ENCODE measurements at places on chromosomes 4 and X. TPM values are rescaled to one million over a fixed set of nuclear protein-coding genes. Genes with fewer than 3 reads are reported as not detected.

- no peak for DNase-seq
- no peaks in the 10 kb centered on the region for H3K36me3 ChIP-seq
- no peak overlapping the region for H3K4me3 ChIP-seq
- no peak overlapping the region for H3K27ac ChIP-seq
- peaks cover 12% of the 10 kb centered on the region for H3K4me1 ChIP-seq
- no peaks in the 10 kb centered on the region for H3K27me3 ChIP-seq
Observed at GRCh38 chrX:265502-265901, 15.7 kb upstream of the PLCXD1 start.

The CTAG1A gene
- polyA plus RNA-seq, result not detected

The FGFR3 gene
- 109 TPM for polyA plus RNA-seq

DNA sequence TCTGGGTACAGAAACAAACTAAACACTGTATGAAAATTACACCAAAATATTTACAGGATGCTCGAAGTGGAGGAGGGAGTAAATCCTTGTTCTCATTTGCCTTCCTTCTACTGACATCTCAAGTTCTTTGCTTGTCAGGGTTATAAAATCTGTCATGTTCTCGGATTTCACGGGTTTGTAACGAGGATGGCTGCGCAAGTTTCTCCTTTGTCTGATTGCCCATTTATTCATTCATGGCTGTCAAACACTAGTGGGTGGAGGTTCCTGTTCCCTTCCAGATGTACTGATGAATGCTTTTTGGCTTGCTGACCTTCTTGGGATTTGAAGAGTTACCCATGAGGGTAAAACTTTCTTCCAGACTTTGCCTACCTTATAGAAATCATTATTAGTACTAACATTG is 206.9 kb downstream of the SPCS3 start:
- DNase-seq, result no peak
- no peak overlapping the region for H3K4me3 ChIP-seq
- H3K36me3 ChIP-seq, result no peaks in the 10 kb centered on the region
- no peaks in the 10 kb centered on the region for H3K27me3 ChIP-seq
- no peaks in the 10 kb centered on the region for H3K4me1 ChIP-seq
- H3K27ac ChIP-seq, result no peak overlapping the region

DNA sequence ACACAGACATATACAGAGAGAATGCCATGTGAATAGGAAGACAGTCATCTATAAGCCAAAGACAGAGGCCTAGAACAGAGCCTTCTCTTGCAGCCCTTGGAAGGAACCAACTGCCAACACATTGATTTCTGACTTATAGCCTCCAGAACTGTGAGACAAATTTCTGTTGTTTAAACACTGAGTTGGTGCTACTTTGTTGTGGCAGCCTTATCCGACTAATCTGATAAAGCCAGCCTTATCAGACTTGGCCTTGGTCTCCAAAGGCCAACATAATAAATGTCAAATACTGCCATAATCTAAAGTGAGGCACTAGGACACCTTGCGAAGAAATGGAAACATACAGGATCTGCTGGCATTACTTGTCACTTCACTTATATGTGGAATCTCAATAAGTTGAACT is 24.3 kb upstream of the PRDX4 start:
- no peak overlapping the region for H3K27ac ChIP-seq
- no peaks in the 10 kb centered on the region for H3K27me3 ChIP-seq
- H3K4me1 ChIP-seq, result no peaks in the 10 kb centered on the region
- H3K36me3 ChIP-seq, result no peaks in the 10 kb centered on the region
- no peak for DNase-seq

All from keratinocyte (primary cell).